ENCODE measurements at places on chromosomes 13 and 19.

DNA sequence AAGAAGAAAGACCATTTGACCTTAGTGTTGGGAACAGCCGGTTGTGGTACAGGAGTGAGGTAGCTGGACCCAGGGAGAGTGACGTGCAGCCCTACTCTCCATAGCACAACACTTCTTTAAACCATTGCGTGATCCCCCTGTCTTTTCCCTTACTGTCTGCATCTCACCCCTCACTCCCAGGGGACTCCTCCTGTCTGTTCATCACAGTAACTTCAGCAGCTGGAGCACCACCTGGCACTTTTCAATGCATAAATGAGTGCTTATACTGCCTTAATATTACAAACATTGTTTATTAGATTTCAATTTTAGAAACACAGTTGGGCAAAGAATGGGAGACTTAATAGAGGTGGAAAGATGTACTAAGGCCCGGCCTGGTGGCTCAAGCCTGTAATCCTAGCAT is 285.5 kb downstream of the UQCRFS1 start:
- DNase-seq = no peak

- DNase-seq = no peak
These were observed 29.6 kb upstream of the TNFSF11 start for GRCh38 chr13:42544246-42544926.

GRCh38 chr19:6021878-6022569 is 44.1 kb upstream of the RANBP3 start:
- DNase-seq = peak; percentile 65

GRCh38 chr13:72153272-72153671 is 286.3 kb upstream of the DACH1 start:
- no peak for DNase-seq

GRCh38 chr13:32669030-32669646 is 82.9 kb downstream of the PDS5B start:
- no peak for DNase-seq
